ENCODE measurements at places on chromosomes 7 and 10.

DNA sequence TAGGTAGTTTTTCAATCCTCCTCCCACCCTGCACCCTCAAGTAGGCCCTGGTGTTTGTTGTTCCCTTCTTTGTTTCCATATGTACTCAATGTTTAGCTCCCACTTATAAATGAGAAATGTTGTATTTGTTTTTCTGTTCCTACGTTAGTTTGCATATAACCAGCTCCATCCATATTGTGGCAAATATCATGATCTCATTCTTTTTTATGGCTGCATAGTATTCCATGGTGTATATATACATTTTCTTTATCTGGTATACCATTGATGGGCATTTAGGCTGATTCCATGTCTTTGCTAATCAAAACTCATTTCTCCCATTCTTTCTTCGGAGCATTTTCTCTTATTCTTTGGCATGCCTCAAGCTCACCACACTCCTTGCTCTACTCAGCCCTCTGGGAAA is 789.6 kb upstream of the KCND2 start:
- no peak for DNase-seq

DNA sequence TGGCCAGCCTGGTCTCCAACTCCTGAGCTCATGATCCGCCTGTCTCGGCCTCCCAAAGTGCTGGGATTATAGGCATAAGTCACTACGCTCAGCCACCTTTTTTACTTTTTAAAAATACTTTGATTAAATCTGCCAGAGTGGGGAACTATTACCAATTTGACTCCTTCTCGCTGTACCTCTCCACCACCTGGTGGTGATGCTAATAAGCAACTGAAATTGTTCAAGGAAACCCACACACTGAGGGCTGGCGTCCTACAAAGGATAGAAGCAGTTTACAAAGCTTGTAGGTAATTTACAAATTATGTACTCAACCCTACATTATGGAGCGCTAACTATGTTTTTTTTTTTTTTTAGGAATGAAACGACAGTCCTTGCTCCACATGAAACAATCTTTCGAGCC is 111.1 kb downstream of the CPED1 start:
- DNase-seq: no peak

DNA sequence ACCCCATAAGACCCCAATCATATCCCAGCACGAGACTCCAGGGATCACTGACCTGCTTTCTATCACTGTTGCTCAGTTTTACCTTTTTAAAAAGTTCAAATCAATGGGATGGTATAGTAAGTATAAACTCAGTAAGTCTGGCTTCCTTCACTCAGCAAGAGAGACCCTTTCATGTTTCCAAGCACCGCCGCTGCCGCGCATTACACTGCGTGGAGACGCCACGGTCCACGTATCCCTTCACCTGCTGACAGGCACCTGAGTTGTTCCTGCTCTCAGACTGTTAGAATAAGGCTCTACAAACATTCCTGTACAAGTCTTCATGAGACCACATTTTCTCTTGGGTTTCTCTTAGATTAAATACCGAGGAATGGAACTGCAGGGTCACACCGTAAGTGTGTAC is 28.3 kb downstream of the MAD1L1 start:
- no peak for DNase-seq

- peak; percentile 69 for DNase-seq
Measured at GRCh38 chr7:55365205-55365674, at the start of gene LANCL2. Gene LANCL2, plus strand, starts transcription at chr7:55365337. Its CDS starts 689 bp downstream, at chr7:55366026.

DNA sequence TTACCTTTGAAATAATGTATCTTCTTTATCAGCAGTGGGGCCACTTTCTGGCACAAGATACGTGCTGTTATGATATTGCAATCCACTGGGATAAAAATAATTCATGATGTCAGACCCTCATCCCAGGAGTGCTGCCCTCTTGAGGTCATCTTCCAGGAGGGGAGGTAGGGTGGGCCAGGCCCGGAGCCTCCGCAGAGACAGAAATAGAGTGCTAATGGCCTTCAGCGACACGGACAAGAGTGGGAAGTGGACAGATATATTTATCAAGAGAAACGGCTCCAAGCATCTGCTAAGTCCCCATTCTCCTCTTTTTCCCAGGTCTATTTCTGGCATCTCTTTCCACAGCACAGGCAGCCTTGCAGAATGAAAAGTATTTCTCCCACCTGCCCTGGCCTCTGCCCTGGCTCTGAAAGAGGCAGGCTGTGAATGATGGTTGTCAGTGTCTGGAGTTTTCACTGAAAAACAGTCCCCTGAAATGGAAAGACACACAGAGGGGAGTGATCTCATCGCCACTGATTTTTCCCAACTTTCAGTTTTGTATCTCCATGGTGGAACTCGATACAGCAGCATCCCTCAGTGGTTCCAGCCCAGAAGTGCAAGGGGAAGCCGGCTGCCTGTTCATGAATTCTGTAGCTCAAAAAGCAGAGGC is 251.7 kb upstream of the MYO3A start:
- no peak for DNase-seq

DNA sequence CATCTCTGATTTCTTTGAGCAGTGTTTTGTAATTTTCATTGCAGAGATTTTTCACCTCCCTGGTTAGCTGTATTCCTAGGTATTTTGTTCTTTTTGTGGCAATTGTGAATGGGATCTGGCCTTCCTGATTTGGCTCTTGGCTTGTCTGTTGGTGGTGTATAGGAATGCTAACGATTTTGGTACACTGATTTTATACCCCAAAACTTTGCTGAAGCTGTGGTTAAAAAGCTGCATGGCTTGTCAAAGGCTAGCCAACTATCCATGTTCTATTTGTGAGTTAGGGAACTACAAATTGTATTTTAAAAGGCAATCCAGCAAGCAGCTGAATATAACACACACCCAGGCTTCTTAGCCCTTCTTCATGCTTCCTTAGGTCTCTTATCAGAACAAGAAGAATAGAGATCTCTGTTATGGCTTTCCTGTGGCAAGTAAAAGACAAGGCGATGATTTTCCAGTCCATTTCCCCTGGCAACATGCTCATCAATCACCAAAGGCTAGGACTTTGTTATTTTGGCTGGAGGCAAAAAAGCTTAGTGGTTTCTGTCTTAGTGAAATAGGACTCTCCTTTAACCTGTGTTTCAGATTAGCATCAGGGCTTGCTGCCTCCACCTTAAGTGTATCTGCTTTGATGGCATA is 77.5 kb downstream of the CDK6 start:
- no peak for DNase-seq

DNA sequence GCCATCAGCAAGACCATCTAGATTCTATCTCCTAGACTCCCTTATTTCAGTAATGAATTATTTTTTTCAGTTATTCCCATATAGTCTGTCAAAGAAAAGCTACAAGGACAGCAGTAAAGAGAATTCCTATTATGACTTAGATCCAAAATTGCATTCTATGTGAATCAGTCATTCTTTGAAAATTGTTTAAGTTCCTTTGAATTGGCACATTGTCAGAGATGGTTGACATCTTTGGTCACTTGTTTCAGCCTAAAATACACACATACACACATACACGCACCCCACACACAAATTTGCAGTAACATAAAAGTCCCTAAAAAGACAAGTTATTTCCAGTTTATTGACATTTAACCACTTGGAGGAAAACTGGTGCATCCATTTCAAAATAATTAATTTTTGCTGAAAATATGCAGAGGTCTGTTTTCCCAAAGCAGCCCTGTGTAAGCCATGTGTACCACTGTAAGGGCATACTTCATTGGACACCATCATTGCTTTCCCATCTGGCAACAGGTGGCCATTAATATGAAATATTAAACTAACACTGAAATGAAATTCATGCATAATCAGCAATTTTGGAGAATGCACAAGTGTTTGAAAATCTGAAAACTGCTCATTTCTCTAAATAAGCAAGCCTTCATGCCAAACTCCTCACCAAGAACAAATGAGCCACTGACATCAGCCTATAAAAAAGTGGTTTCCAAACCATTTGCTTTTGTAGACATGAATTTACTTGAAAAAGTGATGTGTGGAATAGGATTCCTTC is 121.7 kb upstream of the COL1A2 start:
- no peak for DNase-seq

- DNase-seq: peak; percentile 2
Measured at GRCh38 chr10:60942788-60943315, 1.1 kb downstream of the RHOBTB1 start.

DNA sequence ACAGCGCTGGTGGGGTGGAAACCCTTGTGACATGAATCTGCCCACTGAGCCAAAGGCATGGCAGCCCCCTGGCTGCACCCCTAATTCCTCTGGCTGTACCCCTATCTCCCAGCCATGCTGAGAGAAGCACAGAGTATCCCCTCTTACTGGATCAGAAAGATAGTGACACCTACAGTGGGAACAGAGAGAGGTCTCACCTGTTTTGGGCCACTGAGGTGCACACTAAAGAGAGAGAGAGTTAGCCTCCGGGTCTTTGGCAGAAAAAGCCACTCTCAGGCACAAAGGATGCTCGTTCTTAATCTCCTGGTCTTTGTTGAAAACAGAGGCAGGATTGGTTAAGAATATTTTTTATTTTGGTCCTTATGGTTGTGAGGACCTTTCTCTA is 11.3 kb downstream of the TSPAN14 start:
- DNase-seq: no peak

GRCh38 chr7:99557940-99558305 is 519 bp upstream of the ZNF655 start:
- no peak for DNase-seq

- DNase-seq: no peak
Measured at GRCh38 chr7:88386665-88387156, 80.0 kb upstream of the STEAP4 start.

- no peak for DNase-seq
Measured at GRCh38 chr7:81457852-81458522, 311.9 kb downstream of the HGF start.

- DNase-seq: no peak
Measured at GRCh38 chr7:48426966-48427555, 255.8 kb downstream of the ABCA13 start.

DNA sequence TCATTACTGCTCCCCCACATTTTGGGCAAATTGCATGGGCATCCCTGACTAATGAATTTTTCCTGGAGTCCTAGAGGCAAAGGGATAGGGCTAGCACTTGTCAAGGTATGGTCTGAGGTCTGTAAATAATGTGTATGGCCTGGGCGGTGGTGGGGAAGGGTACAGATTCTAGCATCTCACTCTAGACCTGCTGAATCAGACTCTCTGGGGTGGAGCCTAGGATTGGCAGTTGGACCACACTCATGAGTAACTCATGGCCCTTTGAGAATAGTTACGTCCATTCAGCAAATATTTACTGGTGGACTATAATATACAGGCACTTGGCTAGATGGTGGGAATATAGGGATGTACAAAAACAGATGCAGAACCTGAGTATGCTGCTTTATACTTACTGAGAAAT is 118.0 kb downstream of the CELF2 start:
- no peak for DNase-seq

DNA sequence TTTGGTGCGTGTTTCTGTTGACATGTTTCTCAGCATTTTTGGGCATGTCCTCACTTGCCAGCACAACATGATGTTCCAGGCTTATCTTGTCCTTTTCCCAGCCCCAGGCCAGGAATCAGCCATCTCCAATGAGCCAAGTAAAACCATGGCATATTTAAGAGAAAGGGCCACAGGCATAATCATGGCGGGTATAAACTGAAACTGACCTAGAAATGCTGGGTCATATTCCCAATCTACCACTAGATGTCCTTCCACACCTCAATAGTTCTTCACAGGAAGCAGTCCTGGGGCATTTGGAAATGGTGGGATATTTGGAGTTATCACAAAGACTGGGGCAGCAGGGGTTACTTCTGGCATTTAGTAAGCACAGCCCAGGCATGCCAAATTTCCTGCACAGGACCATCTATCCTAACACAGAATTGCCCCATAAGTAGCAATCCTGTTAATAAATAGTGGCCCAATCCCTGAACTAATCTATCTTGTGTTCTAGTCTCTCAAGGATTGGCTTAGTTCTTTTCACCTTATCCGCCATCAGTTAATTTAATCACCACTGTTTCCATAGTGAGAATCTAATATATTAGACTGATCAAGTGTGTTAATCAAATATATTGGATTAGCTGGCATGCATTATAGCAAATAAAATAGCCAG is 101.6 kb downstream of the NPSR1 start:
- no peak for DNase-seq

DNA sequence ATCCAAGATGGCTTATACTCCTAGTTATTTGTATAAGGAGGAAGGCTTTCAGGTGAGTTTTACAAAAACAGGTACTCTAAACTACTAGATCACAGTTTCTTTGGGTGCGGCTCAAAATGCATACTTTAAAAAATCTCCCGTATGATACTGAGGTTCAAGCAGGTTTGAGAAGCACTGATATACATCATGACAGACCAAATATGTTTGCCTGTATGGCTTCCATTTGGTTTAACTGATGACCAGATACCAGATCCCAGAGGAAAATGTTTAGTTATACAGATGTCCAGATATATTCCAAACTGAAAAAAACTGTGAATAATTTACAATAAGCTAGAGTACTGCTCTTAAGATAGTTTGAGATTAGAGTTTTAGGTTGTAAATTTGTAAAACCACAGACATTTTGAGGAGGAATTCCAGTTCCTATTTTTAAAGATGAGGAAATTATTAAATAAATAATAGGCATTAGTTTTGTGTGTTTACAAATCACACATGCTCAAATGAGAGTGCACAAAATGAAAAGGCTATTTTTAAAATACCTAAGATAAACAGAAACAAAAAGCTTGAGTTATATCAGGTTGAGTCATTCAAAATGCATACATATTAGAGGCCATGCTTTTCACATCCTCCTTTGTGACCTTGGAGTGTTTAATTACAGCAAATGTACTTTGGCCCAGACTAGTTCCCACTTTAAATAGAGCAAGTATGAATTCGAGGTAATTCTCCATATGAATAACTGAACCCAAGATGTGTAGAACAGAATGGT is 60.5 kb downstream of the SEMA3C start:
- no peak for DNase-seq

DNA sequence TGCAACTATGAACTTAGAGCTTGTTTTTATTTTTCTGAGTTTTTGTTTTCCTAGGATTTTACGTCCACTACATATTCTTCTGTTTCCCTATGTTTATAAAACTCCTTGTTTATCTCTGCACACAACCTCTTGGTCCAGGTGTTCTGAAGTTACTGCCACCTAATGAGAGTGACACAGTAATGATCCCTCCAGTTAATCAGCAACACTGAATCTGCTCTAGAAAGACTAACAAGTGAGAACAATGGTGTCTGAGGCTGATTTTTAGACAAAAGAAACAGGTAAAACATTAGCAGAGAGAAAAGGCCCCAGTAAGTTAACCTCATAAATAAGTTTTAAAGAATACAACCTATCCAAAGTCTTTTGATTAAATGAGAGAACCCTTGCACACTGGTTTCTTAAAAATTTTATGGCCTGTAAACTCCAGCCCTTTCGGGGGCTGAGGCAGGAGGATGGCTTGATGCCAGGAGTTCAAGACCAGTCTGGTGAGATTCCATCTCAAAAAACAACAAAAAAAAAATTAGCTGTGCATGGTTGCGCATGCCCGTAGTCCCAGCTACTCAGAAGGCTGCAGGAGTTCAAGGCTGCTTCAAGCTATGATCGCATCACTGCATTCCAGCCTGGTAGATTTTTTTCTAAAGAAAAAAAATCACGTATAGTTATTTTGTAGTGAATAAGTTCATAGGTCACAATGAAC is 397.6 kb downstream of the MAGI2 start:
- no peak for DNase-seq

DNA sequence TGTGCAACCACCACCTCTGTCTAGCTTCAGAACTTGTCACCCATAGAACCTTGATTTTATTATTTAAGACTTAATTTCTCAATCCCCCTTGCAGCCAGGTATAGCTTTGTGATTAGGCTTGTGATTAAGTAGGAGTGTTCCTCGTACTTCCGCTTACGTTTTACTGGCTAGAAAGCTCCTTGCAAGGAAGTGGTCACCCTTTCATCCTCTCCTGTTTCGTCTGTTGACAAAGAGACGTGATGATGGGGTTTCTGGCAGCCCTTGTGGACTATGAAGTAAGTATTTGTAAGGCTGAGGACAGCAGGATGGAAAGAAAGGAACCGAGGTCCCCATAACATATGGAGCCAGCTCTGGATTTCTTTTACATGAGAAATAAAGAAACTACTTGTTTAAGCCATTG is 86.5 kb upstream of the KDM7A start:
- DNase-seq: peak; percentile 74

Measured in CD4-positive, alpha-beta T cell treated with Interleukin-4 for 1 hour (primary cell).